Osteoblast (primary cell): ENCODE measurements at places on chromosomes 12 and 14.

DNA sequence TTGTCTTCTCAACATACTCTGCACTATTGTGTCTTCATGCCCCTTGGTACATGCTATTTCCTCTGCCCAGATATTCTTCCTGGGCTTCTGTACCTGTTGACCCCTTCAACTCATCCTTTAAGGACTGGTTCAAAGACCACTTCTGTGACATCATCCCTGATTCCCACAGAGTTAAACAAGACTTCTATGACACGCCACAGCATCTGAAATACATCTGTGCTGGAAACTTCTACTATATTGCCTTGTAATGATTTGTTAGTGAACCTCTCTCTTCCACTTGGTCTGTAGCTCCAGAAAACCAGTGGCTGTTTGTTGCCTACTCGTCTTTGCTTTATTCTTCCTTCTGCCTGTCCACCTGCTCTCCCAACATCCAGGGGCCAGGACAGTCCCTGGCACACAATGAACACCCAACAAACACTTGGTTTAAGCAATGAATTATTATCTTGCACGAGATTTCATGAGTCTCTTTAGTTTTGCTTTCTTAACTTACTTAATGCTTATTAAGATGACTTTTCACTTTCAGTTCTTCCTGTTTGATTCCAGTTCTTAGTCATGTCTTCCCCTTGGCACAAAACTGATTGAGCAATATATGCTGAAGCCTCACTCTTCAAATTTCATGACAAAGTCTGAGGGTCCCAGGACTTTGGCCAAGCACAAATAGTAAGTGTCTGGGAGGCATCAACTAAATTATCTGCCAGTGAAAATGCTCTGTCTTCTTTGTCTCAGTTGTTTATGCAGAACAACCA, 485.9 kb downstream of the APAF1 start:
- no peak for DNase-seq

DNA sequence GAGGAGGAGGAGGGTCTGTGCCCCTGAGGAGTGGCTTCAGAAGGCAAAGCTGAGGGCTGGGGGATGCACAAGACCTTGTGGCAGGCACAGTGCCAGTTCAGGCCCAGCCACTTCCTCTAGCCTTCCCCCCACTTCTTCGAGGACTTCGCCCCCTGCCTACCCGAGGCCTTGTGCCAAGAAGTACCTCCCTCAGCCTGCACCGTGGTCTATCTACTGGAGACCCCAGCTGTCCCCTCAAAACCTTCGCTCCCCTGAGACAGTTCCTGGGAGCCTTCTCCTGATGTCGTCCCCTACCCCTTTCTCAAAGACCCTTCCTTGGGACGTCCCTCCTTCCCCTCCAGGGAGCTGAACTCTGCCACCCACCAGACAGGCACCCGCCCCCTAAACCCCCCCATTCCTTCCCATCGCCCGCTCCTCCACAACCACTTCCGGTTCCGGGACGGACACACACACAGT, 604 bp downstream of the ZNF384 start:
- DNase-seq = no peak

DNA sequence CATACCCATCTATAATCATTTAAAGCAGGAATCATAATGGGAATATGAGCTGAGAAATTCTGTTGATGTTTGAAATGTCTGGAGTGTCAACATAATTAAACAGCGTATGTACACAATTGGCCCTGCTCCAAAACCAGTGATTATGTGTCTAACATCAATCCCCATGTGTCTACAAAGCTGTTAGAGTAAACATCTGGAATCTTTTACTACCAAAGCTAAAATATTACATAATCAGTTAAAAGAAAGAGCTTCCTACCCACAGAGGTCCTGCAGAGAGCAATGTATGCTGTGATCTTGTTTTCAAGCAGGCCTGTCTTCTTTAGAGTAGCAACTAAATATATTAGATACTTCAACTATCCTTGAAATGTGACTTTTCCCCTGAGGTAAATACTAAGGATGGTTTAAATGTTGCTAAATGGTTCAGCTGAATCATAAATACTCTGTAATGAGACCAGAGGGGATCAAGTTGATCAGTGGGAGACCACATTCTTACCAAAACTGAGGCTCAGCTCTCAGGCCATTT, 74.3 kb downstream of the RASSF8 start:
- DNase-seq = peak; percentile 30

- peak; percentile 62 for DNase-seq
These were observed 147.5 kb upstream of the C14orf180 start for GRCh38 chr14:104431929-104432541.

GRCh38 chr14:101927859-101928258, 36.5 kb upstream of the DYNC1H1 start:
- DNase-seq = peak; percentile 98
